Urinary bladder (tissue), 4 donors: ENCODE measurements at places on chromosomes 12 and 14. TPM values are rescaled to one million over a fixed set of nuclear protein-coding genes. Genes with fewer than 3 reads are reported as not detected.

Gene NR1H4
- polyA plus RNA-seq = 1.9 TPM

GRCh38 chr12:71475280-71475679, 35.7 kb downstream of the LGR5 start:
- DNase-seq = no peak

DNA sequence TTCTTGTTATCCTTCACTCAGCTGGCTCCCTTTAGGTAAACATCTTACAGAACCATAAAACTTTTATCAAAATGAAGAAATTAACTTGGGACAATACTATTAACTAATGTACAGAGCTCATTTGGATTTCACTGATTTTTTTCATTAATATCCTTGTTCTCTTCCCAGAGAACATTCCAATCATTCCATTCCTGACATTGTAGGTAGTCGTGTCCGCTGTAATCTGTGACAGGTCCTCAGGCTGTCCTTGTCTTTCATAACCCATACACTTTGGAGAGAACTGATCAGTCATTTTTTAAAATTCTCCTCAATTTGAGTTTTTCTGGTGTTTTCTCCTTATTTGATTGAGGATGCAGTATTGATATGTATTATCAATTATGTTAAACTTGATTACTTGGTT, 916.8 kb downstream of the GALC start:
- DNase-seq = no peak

- DNase-seq = no peak
Measured at GRCh38 chr12:81330480-81330879, 252.6 kb downstream of the ACSS3 start.
